ENCODE measurements at places on chromosomes 16 and 17.

GRCh38 chr17:68972119-68972704, 17.0 kb upstream of the ABCA8 start:
- peak; percentile 34 for DNase-seq

DNA sequence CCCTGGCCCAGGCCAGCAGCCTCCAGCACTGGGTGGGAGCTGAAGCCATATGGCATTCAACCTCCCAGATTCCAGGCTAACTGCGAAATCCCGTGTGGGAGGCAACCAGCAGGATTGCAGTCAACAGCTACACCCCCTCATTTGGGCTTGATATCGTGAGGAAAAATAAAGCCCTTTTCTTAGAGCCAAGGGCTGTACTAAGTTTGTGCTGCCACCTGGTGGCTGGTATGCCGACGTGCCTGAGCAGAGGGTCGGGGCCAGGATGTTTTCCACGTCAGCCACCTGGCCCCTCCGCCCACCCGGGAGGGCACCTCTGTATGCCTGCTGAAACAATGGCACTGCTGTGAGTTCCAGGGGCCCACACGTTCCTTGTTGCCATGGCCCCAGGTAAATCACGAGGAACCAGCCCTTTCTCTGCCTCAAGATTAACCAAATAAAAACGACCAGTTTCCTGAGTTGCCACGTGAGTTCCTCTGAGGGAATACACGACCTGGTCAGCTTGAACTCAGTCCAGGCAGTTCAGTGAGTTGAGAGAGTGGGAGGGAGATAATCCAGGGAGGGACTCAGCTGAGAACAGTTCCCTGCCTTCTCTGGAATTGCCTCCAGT, 9.0 kb downstream of the TMEM98 start:
- peak; percentile 63 for DNase-seq

GRCh38 chr16:4110680-4111079, 5.6 kb downstream of the ADCY9 start:
- DNase-seq, result no peak

DNA sequence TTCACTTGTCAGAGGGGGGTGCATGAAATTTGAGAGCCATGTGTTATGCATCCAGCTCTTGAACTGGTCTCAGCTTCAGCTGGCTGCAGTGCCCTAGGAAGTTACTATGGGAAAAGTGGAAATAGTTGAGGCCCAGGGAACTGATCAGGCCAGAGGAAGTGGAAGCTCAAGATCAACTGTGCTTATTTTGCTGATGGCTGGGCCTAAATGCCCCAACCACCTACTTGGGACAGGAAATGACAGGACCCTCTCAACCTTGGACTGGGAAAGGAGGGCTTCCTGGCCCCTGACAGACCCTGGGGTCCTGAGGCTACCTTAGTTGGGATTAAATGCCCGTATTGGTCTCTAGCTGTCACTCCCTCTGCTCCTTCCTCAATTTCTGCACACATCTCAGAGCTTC, 1.2 kb upstream of the TAOK2 start:
- no peak for DNase-seq

DNA sequence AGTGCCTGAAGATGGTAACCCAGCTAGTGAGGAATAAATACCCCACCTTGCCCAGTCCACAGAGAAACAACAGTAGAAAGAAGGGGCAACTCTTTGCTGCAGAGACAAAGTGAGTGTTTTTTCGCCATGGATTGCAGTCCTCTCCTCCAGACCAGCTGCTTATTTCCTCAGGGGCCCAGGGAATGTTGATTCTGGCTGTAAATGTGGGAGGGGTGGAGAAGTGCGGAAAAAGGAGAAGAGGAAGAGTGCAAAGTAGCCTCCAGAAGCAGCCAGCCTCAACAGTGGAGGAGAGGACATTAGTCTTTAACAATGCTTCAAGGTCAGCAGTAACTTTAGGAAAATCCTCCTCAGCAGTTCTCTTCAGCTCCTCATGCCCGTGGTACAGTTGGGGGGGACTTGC, 8.1 kb upstream of the PHLPP2 start:
- DNase-seq, result no peak

DNA sequence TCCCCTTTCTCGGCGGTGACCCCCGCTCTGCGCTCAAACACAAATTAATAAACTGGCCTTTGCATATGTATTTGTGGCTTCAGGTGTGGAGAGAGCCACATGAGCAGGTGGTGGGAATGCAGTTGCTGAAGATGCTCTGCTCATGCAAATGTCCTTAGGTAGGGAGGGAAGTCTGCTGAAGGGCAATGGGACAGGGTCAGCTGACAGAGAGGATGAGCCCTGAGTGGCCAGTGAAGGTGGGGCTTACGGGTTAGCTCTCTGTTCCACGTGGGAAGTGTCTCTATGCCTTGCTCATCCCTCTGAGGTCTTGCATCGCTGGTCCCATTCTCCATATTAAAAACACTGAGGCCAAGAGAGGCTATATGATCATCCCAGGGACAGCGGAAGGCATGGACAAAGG, 74.2 kb upstream of the CCL1 start:
- DNase-seq, result no peak

DNA sequence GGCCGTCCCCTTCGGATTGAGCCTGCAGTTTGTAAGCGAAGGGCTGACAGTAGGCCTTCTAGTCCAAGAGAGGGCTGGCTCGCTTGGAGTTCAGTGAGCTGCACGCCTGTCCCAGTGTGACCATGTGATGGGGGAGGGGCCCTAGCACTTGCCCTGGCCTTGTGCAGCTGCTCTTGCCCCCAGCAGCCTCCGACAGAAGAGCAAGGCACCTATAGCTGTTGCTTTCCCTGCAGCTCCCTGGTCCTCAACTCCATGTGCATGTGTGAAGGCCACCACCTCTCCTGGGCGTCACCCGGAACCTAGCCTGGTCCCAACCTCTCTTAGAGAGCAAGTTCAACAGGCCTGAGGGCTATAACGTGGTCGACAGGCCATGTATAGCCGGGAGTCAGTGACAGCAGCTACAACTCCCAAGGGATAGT, 5.6 kb downstream of the SPHK1 start:
- no peak for DNase-seq

Data from suppressor macrophage (primary cell).